HS-27A (cell line): ENCODE measurements at places on chromosomes 5 and 9.

- DNase-seq = no peak
These were observed 26.9 kb upstream of the EEIG1 start for GRCh38 chr9:128007566-128008138.

DNA sequence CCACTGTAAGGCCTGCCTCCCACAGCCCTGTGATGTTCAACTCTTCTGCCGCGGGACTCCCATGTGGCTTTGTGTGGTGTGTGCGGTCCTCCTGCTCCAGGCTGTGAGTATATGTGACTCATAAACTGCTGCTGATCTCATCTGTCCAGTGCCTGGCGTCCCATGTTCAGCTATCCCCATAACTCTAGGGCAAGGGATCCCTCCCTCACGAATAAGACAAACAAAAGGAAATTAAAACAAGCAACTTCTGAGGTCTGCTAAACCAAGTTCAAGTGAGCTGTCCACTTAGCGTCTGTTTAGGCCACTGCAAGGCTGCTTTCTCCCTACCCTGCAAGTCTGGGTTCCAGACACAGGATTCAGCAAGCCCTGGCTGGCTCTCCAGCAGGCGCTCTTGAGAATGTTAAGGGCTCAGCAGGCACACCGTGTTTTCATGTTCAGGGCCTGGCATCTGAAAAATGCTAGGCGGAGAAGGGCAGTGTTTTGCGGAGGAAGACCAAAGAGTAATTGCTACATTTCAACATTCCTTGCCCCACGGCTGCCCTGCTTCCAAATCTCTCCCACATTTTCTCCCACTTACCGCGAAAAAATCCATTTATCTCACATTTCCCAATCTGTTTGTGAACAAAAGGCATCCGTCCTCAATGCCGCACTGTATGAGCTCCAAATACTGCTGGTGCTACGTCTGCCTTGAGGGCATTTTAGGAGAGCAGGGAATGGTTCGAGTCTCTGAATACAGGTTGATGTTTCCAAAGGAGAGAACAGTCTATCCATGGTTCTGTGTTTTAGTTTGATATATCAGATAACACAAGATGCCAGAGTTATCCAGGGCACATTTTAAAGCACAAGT is 280.2 kb downstream of the SEMA5A start:
- DNase-seq = peak; percentile 56

DNA sequence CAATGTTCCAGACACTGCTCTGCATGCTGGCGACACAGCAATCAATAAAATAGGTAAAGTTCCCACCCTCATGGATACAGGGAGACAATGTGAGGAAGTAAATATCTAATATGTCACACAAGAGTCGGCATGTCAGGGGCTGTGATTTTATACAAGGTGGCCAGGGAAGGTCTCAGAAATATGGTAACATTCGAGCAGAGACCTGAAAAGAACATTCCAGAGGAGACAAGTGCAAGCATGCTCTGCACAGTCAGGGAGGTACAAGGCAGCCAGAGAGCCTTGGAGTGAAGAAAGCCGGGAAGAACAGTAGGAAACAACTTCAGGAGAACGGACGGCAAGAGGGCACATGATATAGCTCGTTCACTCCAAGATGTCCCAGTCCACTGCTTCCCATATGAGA is 89.2 kb upstream of the ZNF462 start:
- DNase-seq = no peak

GRCh38 chr5:144230806-144231205 is 60.1 kb downstream of the KCTD16 start:
- no peak for DNase-seq

GRCh38 chr5:149603210-149603609 is 21.9 kb downstream of the ARHGEF37 start:
- no peak for DNase-seq

- no peak for DNase-seq
These were observed 83.4 kb downstream of the GCNT1 start for GRCh38 chr9:76542360-76542759.

GRCh38 chr5:26482076-26482809 is 556.1 kb downstream of the CDH9 start:
- DNase-seq = no peak

DNA sequence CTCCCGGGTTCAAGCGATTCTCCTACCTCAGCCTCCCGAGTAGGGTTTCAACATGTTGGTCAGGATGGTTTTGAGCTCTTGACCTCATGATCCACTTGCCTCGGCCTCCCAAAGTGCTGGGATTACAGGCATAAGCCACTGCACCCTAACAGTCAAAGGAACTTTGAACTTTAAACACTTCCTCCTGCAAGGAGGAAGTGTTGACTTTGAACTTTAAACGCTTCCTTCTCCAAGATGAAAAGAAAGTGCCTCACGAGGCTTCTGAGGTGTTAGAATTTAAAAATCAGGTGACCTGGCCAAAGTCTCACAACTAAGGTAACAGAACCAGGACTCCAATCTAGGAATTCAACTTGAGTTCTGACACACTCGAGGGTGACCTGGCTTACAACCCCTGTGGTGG is 150.9 kb downstream of the BRINP1 start:
- no peak for DNase-seq

DNA sequence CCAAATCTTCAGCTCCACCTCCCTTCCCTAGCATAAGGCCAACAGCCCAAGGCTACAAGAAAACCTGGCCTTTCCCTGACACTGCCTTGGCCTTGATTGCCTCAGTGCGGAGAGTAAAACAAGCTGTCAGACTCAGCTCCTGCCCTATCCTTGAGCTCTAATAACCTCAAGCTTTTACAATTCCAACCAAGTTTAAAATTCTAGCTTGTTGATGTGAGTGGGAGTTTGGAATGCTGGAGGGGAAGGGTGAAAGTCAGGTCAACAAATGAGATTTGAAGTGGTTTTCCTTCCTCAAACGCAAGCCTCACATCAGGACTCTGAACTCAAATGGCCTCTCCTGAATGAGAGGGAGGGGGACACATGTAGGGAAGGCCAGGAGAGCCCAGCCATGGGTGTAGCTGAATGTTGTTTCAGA is 197.0 kb upstream of the VLDLR start:
- no peak for DNase-seq

- DNase-seq = no peak
These were observed 150.8 kb downstream of the ROR2 start for GRCh38 chr9:91799113-91799744.

GRCh38 chr5:15794052-15794985 is 294.3 kb downstream of the FBXL7 start:
- DNase-seq = no peak

DNA sequence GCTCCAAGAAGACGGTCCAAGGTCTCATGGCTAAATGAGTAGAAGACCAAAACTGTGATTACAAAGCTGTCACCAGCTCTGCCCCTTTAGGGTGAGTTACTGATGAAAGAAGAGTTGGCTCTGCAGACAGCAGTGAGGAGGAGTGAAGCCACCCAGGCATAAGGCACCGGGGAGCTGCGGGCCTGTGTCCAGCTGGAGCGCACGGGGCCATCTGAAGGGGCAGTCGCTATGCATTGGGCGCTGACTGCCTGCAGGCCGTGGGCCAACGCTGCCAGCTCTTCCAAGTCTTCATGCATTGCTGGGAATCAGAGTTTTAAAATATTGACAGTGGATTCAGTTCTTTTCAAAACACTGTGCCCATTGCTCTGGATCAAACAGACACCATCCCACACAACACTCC is 70.3 kb downstream of the DAPK1 start:
- no peak for DNase-seq

DNA sequence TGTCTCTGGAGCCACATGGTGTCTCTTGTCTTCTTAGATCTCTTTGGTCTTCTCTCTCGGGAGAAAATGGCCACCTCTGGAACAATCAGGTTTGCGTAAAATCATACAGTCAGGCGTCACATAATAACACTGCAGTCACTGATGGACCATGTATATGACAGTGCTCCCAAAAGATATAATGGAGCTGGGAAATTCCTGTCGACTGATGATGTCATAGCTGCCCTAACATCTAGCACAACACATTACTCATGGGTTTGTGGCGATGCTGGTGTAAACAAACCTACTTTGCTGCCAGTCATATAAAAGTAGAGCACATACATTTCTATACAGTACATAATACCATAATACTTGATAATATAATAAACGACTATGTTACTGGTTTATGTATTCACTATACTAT is 30.1 kb upstream of the RAI14 start:
- DNase-seq = no peak

DNA sequence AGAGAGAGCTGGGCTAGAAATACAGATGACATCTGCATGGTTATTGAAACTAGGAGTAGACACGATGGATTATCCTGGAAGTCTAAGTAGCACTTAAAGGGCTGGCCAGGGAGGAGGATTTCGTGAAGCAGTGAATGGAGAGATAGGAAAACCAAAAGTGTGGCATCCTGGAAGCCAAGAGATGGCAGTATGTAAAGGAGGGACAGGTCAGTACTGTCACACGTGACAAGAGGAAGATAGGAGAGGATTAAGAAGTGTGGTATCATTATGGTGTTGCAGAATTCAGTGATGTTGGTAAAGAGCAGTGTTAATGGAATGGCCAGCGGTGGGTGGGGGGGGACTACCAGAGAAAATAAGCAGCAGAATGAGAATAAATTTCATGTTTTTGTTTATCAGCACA is 11.7 kb downstream of the RAD23B start:
- DNase-seq = no peak

GRCh38 chr9:85158512-85158911 is 489.0 kb downstream of the NTRK2 start:
- no peak for DNase-seq

- DNase-seq = no peak
These were observed 38.2 kb downstream of the PRRC2B start for GRCh38 chr9:131432050-131432449.

- no peak for DNase-seq
These were observed 16.4 kb upstream of the FST start for GRCh38 chr5:53463909-53464621.

DNA sequence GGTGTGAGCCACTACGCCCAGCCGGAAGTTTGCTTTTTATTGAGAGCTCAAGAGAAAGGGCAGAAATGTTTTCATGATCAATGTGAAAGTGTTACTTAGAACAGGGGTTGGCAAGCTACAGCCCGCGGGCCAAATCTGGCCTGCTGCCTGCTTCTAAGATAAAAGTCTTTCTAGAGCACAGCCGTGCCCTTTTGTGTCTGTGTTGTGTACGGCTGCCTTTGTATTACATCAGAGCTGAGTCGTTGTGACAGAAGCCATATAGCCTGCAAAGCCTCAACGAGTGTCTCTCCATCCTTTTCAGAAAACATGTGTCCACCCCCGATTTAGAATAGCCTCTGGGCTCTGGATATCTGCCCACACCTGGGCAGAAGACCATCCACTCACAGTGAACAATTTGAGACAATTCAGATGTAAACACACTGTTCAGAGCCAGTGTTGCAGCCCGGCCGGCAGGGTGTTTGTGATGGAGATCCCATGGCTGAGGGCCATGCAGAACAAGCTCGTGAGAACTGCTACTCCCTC is 28.8 kb downstream of the AK8 start:
- DNase-seq = no peak

DNA sequence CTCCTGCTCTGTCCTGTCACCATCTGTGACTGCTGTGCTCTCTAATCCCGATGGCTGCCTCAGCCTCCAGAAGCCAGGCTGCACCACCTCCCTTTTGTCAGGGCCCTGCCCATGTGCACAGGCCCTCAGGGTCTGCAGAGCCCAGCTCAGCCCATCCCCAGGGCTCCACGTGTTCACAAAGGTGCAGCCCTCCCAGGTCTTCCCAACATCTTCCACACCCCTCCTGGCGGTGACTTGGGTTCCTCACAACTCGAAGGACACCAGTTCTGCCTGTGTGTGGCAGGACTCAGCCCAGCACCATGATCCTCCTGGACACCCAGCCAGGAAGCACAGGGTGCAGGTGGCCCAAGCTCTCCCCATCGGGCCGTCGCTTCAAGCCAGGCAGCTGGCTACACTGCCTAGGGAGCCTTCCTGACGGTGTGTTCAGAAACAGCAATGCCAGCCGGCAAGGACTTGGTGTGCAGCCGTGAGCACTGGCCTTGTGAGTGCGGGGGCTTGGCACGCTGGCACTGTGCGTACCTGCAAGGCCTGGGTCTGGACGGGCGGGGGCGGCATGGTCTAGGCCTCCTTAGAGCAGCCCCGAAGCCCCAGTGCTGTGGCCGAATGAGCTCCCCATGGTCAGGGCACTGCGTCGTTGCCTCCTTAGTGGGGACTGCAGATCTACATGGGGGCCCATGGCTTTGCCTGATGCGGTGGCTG is 96.1 kb downstream of the MRPL36 start:
- no peak for DNase-seq

DNA sequence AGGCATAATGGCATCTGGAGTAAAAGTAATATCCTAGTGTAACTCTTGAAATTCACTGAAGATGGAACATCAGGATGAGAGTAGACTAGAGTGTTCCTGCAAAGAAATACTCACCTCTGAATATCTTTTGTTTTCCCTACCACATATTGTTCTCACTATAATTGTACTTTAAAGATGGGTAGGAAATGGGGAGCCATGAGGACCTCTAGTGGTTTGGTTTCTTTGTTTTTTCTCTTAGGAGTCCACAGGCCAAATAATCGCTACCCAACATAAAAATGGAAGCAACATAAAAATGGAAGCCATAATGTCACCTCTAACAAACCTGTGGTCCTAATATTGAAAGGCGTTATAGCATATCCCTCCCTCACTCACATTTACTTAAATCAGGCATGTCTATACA is 2375.8 kb downstream of the MAT2B start:
- no peak for DNase-seq

GRCh38 chr9:86598411-86599239 is 244.4 kb upstream of the TUT7 start:
- DNase-seq = no peak

DNA sequence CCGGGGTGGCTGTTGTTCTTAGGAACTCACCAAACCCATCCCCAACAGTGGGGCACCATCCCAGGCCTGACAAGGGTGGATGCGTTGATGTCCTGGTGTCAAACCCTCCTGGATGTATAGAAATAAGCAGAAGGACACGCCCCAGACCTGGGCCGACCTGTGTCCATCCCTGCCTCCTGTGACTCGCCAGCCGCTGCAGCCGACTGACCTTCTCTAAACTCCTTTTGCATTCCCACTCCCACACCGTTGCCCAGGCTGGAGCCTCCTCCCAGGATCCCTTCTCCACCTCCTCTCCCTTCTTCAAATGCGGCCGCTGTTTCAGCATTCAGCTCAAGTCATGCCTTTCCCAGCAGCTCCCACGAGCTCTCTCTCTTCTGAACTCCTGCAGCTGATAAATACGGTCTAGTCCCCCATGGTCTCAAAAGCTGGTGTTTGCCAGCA is 213.2 kb upstream of the IER5L start:
- DNase-seq = no peak

- DNase-seq = no peak
These were observed 12.9 kb downstream of the WWC1 start for GRCh38 chr5:168304349-168304748.

DNA sequence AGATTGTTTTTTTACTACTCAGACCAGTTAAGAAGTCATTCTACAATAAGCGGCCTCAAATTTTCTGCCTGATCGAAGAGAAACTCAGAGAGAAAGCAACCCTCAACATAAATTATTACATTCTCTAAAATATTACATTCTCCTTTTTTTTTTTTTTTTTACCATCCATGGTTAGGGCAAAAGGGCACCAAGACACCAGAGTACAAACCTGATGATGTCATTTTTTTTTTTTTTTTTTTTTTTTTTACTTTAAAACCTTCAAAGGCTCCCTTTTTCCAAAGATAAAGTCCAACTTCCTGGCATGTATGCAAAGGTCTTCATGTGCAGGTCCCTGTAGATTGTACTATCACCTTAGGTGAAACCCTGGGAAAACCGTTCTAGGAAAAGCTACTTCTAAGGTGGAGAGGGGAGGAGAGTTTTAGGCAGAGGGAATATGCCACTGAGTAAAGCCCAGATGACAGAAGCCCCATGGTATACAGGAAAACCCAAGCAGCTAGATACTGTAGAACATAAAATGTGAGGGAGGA is 104.4 kb downstream of the SSBP2 start:
- DNase-seq = no peak
